NCI-H1105 treated with DMSO at 0.1 percent for 48 hours (cell line): ENCODE measurements at places on chromosomes 12 and 14.

DNA sequence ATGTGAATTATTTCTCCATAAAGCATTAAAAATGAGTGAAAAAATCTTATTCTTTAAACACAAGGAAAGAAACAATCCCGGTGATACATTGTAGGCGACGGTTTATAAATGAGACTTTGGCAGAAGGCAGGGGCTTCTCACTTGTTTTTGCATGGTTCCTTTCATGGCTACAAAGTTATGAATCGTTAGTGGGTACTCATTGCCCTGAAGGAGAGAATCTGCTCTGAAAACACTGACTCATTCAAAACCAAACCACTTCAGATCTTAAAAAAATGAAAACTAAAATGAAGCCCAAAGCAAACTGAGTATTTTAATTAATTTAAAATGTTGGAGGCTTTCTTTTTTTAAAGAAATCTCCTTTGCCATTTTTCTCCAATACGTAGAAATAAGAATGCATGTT lies 41.4 kb upstream of the AMIGO2 start:
- no peak for DNase-seq

- no peak for DNase-seq
Measured at GRCh38 chr14:53161758-53162435, 8.8 kb upstream of the DDHD1 start.

GRCh38 chr12:39372929-39373328 lies 70.0 kb downstream of the KIF21A start:
- DNase-seq, result no peak

- DNase-seq, result no peak
Measured at GRCh38 chr14:103318750-103319419, 15.2 kb upstream of the EIF5 start.

- no peak for DNase-seq
Measured at GRCh38 chr12:102204025-102204424, 6.4 kb upstream of the PMCH start.

DNA sequence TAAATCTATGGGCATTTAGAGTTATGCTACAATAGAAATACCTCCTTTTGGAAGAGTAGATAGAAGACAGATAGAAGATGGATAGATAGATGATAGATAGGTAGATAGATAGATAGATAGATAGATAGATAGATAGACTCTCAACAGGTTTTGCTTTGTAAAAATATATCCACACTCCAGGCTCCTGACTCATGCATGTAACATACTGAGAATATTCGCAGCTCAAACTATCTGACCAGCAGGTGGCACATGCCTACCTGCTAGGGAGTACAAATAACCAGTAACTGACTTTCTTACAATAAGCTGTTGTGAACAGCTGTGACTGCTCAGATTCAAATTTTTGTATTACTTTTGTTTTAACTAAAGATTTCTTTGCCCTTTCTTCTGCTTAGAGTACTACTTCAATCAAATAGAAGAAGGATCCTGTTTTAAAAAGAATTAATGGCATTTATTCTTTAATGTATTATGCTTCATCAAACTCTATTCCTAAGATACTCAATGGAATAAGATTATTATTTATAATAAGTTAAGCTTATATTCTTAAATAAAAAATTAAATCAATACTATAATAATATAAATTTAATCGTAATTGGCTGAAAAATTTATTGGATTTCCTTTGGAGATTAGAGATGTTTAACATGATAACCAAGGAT lies 15.8 kb upstream of the CPNE8 start:
- DNase-seq, result peak; percentile 60

DNA sequence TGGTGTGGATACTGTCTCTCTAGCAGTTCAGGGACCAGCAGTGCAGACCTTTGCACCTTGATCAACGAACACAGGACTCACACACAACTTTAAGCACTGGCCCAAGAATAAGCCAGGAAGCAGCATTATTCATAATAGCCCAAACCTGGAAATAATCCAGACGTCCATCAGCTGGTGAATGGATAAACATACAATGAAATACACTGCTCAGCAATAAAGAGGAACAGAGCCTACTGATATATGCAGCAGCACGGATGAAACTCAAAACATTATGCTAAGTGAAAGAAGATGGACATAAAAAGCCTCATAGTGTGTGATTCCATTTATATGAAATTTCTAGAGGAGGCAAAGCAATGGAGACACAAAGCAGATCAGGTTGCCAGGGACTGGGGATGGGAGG lies 303.9 kb upstream of the FKBP4 start:
- peak; percentile 70 for DNase-seq

- no peak for DNase-seq
Measured at GRCh38 chr14:82951171-82951570, 1417.5 kb upstream of the SEL1L start.

- DNase-seq, result no peak
Measured at GRCh38 chr14:95026851-95027463, 130.4 kb downstream of the DICER1 start.

DNA sequence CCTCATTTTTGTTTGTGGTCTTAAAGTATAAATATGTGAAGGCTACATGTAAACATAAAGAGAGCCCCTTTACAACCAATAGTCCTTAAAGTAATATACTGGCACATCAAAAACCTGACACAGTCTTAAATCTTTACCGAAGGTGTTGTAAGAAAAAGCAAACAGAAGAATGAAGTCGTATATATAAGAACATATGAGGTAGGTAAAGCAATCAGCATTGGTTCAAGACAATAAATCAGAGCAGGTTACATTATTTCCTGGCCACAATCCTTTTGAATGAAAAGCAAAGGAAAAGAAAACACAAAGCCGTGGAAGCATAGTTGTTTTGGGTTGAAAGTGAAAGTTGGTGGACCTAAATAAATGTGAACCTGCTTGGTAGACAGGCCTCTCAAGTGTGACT lies 183.7 kb upstream of the STXBP6 start:
- no peak for DNase-seq

- DNase-seq, result no peak
Measured at GRCh38 chr14:78690836-78691235, 520.7 kb downstream of the NRXN3 start.

- peak; percentile 42 for DNase-seq
Measured at GRCh38 chr14:90293766-90294730, 37.7 kb downstream of the NRDE2 start.

DNA sequence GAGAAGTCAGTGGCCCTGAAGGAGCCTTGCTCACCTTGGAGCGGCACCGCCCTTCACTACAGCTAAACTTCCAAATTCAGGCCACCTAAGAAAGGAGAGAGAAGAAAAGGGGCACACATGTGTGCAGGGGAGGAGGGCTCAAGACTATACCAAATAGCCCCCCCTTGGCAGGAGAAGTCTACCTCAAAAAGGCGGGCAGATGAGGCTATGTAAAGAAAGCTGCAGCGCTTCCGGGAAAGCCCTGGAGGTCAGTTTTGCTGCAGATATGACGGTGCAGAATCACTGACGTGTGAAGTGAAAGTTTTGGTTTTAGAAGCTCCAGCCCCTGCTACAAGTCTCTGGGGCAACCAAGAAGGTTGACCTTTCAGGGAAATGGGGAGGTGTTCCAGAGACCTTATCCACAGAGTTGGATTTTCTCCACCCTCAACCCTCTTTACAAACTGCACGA lies 48.2 kb upstream of the PNMA1 start:
- DNase-seq, result no peak

- no peak for DNase-seq
Measured at GRCh38 chr12:45660330-45660729, 69.2 kb upstream of the ARID2 start.

- no peak for DNase-seq
Measured at GRCh38 chr12:852864-853263, 96.6 kb downstream of the RAD52 start.

- no peak for DNase-seq
Measured at GRCh38 chr14:59427653-59428580, 37.3 kb downstream of the GPR135 start.

DNA sequence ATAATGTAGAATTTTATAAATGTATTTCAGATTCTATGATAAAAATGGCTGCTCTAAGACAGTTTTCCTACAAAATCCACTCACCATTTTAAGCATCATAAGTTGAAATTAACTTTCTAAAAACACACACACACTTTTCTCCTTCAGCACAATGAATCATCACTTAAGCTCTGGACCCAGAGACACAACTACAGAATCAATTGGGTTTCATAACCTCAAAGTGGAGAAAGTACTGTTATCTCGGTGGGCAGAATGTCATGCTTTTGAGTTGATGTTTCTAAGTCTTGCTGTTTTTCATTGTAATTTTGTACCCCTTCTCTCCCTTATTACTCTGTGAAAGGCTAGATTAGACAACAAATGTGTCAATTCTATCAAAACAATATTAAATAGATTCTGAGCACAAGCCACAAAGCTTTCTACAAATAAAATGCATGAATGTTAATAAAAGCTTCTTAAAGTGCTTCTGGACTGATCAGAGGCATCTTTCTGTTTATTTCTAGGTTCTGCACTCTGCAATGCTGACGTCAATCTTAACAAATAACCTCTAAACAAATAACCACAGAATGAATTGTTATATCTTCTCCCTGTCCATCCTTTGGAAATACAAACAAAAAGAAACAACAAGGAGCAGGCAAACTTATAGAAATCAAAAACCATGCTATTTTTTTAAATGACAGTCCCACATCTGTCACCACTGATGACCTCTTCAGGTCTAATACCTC lies 8.2 kb downstream of the IPO8 start:
- no peak for DNase-seq

DNA sequence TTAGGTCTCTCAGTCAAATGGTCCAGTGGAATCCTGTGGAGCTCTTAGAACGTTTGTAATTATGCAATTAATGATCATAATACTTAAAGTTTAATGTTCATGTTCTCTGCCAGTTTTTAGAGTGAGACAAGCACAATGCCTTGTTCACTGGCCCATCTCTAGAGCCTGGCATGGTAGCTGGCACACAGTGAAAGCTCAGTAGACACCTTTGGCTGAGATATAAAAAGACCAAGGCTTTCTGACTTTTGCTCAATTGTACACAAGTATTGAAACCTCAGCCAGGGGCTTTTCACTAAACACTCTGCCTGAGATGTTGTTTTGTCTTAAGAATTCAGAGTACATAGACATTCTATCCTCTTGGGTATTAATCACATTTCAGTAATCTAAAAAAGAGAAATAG lies 241.8 kb upstream of the ATP2B1 start:
- DNase-seq, result peak; percentile 24

DNA sequence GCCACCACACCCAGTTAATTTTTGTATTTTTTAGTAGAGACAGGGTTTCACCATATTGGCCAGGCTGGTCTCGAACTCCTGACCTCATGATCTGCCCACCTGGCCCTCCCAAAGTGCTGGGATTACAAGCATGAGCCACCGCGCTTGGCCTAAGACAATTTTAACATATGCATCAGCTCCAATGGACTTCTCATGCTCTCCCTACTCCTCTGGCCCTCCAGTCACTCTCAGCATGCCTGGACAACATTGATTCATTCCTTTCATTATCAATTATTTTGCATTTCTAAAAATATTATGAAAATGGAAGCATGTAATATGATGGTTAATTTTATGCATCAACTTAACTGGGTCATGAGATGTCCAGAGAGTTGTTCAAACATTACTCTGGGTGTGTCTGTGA lies 469.1 kb upstream of the TMEM132C start:
- DNase-seq, result no peak

DNA sequence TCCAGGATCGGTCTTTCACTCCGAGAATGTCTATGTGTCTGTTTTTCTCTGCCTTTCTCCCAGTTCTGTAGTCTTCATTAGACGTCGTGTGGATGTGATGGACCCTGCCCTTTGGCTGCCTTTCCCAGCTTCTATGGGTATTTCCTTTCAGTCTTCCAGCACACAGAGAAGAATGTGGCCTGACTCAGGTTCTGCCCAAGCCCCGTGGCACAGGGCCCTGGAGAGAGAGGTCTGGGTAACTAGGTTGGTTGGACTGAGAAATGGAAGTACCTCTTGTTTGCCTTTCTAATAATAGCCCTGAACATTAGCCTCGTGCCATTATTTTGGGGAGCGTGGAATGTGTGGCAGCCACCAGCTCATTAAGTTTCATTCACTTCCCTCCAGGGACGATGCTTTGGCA lies 3.8 kb downstream of the FOXJ2 start:
- no peak for DNase-seq

DNA sequence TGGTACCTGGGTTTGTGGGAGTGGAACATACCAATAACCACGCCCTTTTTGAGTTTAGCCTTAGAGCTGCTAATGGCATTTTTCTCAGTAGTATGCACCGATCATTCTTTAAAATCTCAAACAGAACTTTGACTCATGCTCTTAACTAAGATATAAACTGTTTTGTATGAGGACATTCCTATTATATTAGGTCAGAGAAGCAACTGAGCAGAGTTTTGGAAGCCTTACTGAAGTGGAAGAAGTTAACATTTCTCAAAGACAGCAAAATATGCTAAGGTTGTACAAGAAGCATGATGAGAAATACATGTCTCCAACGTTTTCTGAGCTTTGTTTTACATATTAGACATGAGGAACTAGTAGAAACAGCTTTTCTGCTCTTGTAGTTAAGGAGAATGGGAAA lies 819.2 kb downstream of the FSCB start:
- DNase-seq, result no peak

DNA sequence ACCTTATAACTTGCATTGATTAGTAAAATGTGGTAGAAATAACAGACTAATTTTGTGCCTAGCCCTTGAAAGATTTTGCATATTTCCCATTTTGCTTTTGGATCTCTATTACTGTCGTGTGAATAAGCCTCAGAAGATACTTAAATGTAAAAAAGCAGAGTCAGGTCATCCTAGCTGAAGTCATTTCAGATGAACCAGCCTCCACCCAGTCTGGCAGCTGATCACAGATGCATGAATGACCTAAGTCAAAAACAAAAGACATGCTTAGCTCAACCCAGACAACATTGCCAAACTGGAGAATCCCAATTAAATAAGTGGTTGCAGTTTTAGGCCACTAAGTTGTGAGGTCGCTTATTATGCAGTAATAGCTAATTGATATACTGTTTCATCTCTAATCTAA lies 349.9 kb downstream of the C12orf50 start:
- no peak for DNase-seq

DNA sequence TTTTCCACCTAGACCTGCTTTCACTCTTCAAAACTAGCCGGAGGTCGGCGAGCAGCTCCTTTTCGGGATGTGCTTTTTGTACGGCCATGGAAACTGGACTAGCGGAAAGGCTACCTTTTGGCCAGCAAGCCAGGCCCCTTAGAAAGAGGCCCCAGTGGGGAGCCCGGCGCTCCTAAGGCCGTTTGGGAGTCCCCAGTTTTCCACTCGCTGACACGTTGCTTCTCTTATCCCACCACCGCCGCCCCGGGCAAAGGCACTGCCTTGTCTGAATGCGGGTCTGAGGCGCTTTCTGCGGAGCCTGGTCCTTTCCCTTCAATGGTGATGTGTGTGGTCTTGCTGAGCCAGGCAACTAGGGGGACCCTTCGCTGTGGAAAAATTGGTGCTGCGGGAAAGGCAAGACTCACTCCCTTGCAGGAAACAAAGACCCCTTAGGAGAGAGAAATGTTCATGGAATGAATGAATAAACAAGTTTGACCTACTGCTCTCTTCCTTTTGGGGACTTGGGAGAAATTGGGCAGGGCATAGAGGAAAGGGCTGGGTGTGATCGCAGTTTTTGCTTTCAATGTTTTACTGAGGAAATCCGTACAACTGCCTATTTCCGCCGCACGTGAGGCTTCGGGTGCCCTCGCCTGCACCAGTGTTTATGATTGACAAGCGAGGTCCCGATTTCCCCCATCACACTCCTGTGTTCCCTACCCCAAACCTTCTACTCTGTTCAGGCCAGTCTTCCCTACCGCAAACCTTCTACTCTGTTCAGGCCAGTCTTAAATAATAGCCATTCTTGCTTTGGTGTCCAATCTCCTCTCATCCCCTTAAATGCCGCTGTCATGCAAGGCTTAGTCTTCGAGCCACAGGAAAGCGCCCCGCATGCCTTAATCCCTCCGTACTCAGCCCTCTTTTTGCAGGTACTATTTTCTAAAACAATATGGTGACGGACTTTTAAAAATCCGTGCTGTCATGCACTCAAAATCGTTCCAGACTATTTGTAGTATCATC lies 1.0 kb upstream of the SLC38A2 start:
- DNase-seq, result no peak
